ENCODE measurements at places on chromosomes 3 and 15.

GRCh38 chr3:49609314-49609713, 55.0 kb downstream of the BSN start:
- DNase-seq, result no peak

DNA sequence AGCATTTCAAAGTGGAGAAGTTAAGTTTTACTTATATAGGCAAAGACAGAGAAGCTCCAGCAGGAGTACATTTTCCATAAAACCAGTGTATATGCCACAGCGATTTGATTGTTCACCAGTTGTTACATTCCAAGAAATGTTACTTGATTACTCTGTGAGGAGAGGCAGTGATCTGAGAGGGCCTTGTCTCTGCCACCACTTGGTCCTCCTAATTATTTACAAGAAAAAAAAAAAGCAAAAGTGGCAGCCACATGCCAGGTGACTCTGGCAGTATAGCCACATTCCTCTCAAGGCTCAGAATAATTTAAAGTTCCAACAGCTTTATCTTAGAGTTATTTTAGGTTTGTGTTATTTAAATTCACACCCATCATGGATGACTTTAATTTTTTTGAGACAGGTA, 1077.8 kb downstream of the ZPLD1 start:
- DNase-seq, result no peak

- peak; percentile 68 for DNase-seq
These were observed 37.6 kb downstream of the NCEH1 start for GRCh38 chr3:172673210-172673679.

- no peak for DNase-seq
These were observed 256.9 kb upstream of the LRRC3B start for GRCh38 chr3:26365706-26366105.

DNA sequence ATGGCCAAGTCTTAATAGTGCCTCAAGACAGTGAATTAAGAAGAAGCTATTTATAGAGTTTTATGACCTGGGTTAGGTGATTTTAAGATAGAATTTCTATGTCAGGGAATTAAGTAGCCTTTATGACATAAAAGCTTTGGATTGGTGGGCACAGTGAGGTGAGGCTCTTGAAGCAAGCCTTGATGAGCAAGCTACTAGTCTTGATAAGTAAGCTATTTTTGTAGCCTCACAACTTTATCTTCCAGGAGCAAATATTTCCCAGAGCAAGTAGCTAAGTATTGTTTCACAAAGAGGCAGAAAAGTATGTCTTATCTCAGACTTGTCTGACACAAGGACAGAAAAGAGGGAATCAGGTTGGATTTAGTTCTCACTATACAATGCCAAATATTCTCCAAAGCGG, 491.7 kb upstream of the RASGRP1 start:
- no peak for DNase-seq

DNA sequence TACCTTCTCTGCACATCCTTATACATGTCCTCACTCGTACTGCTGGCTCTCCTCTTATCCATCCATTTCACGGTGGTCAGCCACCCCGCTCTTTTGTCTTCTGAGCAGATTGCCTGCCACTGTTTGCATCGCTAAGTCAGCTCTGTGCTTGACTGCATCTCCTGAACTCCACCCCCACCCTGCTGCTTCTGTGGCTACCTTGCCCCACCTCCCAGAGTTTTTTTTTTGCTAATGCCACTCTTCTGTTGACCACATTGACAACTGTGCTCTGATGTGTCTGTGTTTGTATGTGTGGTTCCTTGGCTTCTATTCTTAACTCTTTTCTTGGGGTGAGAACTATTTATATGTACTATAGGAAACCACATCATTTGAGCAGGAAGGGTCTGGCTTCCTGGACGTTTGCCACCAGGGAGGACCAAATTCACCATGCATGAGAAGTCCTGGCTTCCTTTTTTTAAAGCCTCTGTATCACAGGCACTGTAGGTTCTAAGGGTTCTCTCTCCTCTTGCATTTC, 12.8 kb upstream of the MTMR10 start:
- DNase-seq, result no peak

DNA sequence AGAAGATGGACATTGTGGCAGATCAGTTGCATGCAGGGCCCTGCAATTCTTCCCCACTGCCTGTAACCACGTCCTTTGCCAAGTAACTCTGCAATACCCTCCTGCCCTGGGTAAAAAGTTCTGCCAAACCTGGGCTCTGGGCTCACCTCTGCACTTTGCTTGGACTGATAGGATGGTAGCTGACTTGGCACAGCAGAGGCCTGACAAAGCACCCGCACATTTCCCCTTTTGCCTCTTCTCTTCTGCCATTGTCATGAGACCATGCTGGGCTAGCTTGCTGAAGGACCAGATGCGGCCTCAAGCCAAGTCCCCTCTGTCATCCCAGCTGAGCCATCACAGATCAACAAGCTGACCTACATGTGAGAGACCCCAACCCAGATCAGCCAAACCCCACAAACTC, 122.4 kb downstream of the SMAD6 start:
- no peak for DNase-seq

DNA sequence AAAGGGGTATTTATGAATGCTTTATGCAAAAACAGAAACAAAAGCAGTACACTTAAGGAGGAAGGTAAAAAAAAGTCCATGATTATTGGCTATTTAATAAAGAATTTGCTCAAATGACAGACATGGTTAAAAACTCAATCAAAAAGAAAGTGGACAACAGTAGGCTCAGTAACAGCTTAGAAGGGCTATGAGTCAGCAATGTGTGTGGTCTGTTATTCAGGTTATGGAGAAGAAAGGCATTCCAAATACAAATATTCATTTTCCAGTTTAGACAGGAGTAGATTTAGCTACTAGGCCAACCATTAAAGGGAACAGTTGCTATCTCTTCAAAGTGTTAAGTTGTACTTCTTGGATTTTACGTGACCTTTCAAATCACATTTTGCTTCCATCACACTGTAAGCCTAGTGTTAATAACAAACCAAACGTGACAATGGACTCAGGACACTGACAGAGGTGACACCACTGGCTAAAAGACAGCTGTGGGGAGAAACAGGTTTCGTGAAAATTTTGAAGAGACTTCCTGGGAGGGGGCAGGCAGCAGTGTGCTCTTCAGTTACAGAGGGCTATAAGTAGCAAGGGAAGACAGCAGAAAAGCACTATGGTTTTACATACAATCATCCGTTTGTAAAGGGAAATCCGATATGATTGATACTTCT, 41.7 kb upstream of the MYO5C start:
- no peak for DNase-seq

DNA sequence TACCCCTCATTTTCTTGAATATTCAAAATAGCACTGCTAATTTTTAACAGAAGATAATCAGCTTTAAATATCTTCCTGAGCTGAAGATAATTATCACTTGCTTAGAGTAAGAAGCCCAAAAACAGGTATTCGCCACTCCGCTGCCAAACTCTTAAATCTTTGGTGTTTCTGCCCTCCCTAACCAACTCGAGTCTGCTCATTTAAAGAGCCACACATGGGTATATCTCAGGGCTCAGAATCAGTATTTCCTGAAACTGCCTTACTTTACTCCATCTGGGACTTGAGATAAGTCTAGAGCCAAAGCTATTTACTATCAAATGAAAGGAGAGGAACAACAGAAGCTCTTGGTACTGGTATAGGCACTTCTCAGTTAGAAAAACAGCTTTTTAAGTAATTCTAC, 10.8 kb downstream of the PDCD10 start:
- DNase-seq, result no peak

DNA sequence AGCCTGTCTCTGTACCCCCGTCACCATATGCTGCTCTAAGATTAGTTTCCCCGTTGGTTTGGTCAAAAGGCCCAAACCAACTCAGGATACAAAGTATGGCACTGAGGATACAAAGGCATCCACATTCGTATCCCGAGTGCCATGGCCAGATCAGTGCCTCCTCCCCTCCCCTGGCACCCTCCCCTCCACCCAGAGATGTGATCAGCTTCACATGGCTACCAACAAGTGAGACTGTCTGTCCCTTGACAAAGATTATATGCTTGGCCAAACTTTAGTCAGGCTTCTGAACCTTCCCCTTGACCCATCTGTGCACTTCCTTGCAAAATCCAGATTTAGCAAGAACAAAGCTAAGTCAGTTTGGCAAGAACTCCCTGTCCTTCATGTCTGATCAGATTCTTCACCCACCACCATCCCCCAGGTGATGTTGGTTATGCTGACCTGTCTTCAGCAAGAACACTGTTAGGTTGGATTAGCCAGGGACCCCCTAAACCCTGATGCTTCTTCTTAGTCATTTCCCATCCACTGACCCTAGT, 61.7 kb downstream of the KLF15 start:
- no peak for DNase-seq

GRCh38 chr3:71753701-71754609, at the start of gene GPR27:
GPR27 (plus strand) TSS chr3:71753855; CDS start chr3:71754050, 195 bp downstream.
- DNase-seq, result peak; percentile 43

GRCh38 chr15:62684123-62684808, 358.3 kb upstream of the TPM1 start:
- DNase-seq, result no peak

DNA sequence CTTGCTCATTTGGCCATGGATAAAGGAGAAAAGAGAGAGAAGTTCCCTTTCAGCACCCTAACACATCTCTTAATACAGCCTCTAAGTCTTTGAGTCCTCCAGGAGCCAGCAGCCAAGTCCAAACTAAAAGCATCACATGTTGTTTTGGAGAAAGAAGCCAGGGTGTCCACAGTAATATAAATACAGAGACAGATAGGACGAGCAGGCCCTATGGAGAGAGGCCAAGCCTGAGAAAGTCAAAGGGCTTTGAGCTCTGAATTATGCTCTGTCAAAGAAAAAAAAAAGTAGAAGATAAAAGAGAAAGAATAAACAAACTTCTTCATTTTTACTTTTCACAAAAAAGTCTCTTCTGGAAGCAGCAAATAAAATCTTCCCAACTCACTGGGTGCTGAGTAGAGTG, 92.4 kb upstream of the THBS1 start:
- no peak for DNase-seq

DNA sequence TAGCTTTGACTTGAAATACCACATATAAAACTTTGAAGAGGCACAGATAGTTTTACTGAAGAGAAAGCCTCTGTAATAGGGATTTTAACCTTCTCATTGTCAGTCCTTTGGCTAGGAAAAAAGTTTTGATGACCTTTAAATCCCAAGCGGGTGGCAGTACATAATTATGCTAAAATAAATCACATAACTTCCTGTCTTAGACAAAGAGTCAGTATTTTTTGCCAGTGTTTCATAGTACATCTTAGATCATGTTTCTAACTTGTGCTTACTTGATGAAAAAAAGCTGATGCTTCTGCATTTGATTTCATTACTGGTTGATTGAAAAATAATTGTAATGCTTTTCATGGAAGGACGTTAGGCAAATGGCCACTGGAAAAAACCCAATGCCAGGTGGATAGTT, 5.8 kb downstream of the ST3GAL6 start:
- DNase-seq, result no peak

- no peak for DNase-seq
These were observed 124.9 kb downstream of the IQCH start for GRCh38 chr15:67379530-67379929.

- no peak for DNase-seq
These were observed 1.1 kb downstream of the BLM start for GRCh38 chr15:90718232-90718631.

DNA sequence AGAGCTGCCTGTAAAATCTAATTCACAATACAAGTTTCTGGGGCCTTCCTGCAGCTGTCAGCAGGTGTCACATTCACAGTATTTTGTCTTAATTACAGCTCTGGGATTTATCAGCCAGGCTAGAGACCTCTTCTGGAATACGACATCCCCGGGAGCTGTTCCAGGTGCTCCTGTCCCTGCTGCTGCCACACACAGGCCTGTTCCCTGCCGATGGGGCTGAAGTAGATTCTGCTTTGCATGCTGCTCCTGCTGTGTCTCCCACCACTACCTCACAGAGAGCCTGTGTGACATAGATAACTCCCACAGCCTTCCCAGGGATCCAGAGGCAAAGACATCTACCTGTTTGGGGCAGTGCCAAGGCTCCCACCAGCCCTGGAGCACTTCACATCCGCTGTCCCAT, 20.4 kb downstream of the COLQ start:
- no peak for DNase-seq

DNA sequence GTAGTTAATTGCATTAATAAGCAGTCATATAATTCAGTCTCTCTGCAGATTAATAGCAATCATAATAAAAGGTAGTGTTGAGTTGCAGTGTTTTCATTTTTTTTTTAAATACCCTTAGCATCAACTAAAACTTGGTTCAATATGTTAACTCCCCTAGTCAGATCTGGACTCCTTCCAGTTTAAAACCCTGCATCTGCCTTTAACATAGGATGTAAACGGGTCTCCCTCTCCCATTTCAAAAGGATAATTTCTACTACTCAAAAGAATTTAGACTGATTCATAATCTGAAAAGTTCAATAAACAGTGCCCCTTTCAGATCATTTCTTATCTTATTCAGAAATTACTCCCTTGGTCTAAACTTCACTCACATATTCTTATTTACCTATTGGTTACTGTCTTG, 11.4 kb downstream of the CPOX start:
- DNase-seq, result no peak

- DNase-seq, result peak; percentile 3
These were observed 5.7 kb upstream of the ARL14 start for GRCh38 chr3:160671231-160671630.

- no peak for DNase-seq
These were observed 28.9 kb downstream of the OSBPL10 start for GRCh38 chr3:31952205-31952604.

- peak; percentile 89 for DNase-seq
These were observed 70.9 kb downstream of the AAGAB start for GRCh38 chr15:67183443-67184169.

- DNase-seq, result peak; percentile 84
These were observed 73.2 kb upstream of the HEG1 start for GRCh38 chr3:125128861-125129501.

DNA sequence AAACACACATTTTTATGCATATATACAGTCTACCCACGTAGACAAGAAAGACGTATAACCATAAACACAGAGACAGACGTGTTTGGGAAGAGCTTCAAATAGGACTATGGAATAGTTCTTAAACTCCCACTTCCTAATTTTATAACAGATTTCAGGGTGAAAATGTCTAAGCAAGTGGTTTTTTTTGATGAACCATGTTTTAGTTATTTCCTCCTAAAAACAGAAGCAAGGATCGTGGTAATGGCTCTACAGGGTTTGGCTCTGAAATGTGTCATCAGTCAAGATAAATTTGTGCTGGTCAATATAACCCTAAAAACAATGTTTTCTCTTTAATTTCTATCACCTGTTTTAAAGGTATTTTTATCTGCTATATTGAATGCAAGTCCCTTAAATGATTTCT, 58.2 kb downstream of the FMN1 start:
- DNase-seq, result no peak

DNA sequence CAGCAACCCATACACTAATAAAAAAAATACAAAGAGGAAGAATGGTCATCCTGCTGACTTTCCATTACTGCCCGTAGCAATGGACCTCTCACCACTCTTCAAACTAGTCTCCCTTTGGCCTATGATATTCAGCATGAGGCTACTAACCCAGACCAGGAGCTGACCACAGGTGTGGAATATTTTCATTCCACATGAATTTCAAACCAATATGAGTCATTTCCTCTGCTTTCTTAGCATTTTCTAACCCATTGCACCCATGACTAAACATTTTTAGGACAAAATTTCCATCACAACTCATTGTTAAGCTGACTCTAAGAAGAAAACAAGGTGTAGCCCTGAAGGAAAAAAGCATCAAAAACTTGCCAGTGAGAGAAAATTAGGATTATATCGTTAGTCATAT, 34.0 kb upstream of the ZPLD1 start:
- no peak for DNase-seq

GRCh38 chr3:123876858-123877257, 7.3 kb downstream of the MYLK start:
- DNase-seq, result no peak

GRCh38 chr3:5278666-5279065, 91.2 kb downstream of the EDEM1 start:
- no peak for DNase-seq

GRCh38 chr3:18030371-18030870, 288.0 kb upstream of the TBC1D5 start:
- no peak for DNase-seq

Measured in fibroblast of gingiva (primary cell).